Heart left ventricle (tissue), 16 donors: ENCODE measurements at places on chromosomes 5 and 9.

DNA sequence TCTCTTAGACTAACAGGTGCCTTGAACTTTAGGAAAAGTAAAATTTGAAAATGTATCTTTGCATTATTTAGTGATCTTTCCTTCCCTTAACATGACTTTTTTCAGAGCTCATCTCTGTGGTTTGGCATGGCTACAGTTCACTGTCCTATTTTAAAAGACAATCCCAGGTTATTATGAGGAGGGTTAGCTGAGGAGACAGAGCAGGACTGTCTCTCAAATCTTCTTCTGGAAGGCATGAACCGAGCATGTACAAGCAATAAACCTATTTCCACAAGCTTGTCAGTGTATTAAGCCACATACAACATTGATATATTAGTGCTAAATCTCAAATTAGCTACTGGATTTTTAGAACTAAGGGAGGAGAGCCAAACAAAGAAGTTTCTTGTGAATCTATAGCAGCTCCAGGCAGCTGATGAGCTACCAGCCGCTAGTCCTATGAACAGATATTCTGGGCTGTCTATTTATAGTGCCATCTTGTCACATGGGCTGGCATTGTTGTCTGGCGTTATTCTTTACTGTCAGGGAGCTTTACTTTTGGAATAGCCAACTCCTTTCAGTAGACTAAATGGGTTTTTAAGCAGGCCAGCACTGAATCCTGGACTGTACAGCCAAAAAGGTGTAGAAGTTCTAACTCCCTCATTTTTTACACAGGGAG lies 171.2 kb upstream of the ACTBL2 start:
- DNase-seq: peak; percentile 31

DNA sequence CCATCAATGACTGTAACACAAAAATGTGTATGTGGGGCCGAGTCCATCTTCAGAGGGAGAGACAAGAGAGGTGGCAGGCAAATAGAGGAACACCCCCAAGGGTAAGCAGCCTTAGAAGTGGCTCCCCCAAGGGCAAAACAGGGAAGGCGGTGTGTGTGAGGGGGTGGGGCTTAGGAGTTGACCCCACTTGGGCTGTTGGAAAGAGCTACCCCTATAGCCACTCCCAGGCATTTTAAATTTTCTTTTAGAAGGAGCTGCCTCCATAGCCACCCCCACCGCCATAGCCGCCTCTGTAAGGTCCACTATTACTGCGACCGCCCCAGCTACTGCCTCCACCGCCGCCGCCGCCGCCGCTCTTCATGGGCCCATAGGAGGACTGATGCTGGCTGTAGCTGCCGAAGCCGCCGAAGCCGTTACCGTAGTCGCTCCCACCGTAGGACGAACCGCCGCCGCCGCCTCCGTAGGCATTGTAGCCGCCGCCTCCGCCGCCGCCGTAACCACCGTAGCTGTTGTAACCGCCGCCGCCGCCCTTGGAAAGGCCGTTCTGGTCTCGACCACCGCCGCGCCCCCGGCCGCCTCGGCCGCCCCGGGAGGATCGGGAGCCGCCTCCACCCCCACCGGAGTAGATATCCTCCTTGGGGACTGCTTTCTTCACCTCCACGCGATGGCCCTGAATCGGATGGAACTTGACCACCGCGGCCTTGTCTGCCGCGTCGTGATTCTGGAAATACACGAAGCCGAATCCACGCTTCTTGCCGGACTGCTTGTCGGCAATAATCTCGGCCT lies 1.1 kb downstream of the HNRNPA0 start:
- peak; percentile 70 for DNase-seq

- DNase-seq: peak; percentile 73
Measured at GRCh38 chr5:155299386-155300005, 285.9 kb downstream of the KIF4B start.

DNA sequence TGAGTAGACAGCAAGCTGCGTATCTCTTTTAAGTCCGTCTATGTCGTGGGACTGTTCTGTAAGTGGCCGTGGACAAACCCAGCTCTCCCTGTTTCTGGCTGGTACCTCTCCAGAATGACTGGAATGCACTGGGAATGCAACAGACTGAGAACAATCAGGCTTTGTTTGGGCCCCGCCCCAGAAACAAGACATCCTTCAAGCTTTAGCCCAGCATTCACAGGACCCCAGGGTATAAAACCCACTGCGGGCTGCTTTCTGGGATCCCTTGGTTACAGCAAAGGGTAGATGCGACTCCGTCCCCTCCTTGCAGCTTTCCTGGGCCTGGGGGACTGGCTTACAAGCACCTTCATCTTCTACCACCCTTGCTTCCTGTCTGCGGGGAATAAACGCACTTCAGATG lies 45.6 kb upstream of the SPTLC1 start:
- no peak for DNase-seq

GRCh38 chr5:84546686-84547085 lies 162.0 kb upstream of the EDIL3 start:
- DNase-seq: no peak

- no peak for DNase-seq
Measured at GRCh38 chr9:127714951-127715469, 453 bp downstream of the PTRH1 start.

GRCh38 chr5:97162045-97162444 lies 19.6 kb upstream of the LIX1 start:
- DNase-seq: no peak

DNA sequence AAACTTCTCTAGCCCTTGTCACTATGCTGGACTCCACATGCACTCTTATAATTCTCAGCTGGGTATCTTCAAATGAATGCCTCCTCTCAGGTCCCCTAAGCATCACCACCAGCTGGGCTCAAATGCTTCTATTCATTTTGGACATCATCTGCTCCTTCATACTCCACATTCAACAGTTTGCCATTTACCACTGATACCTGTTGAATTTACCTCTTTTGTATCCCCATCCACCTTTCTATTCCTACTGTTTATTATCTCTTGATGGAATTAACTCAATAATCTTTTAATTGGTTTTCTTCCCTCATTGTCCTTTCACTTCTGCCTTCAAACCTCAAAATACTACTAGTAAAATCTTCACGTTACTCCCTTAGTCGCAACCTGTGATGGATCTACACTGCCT lies 14.5 kb downstream of the RANBP6 start:
- DNase-seq: no peak

GRCh38 chr9:87708986-87709728 lies 16.8 kb upstream of the CTSL start:
- no peak for DNase-seq

DNA sequence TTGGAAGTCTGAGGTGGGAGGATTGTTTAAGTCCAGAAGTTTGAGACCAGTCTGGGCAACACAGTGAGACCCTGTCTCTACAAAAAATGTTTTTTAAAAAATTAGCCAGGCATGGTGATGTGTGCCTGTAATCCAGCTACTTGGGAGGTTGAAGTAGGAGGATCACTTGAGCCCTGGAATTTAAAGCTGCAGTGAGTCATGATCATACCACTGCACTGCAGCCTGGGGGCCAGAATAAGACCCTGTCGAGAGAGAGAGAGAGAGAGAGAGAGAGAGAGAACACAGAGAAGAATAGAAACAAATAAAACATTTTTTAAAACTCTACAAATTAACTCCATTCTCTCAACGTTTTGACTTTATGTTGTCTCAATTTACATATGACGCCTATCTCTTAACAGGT lies 111.8 kb downstream of the BARX1 start:
- DNase-seq: no peak

DNA sequence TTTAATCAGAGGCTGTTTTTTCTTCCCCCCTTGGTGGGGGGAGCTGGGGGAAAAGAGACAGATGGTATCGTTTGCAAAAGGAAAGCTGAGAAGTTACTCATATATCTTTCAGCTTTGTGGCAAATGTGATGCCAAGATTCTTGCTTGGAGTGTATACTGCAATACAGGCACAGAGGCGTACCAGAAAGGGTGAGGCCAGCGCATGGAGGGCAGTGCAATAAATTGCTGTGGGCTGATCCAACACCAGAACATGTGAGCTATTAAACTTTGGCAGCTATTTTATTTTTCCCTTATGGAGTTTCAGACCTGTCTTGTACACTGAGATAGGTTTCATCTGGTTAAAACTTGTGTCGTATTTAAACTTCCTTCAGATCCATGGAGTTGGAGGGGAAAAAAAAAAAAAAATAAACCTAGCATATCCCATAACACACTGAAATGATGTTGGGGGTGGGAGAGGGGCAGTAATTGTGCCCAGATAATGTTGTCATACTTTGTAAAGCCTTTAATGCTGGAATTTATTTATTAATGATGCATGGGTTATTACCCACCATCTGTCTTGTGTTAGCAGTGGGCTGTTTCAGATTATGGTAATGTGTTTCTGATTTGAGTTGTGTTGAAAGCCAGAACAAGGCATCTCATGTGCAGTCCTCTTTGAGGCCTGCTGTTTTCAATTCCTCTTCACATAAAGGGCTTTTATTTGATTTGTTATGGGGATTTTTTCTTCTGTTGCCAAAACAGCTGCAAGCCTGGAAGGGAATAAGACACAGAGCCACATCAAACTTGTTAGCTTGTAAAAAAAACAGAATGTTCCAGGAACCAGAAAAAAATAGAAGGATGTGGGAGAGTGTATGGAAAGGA lies 891.3 kb downstream of the TLE1 start:
- DNase-seq: no peak

- DNase-seq: no peak
Measured at GRCh38 chr5:490116-491106, 33.8 kb downstream of the SLC9A3 start.

- DNase-seq: no peak
Measured at GRCh38 chr5:159788835-159789331, 127.4 kb upstream of the ADRA1B start.

GRCh38 chr5:177610131-177610769 lies 10.3 kb downstream of the B4GALT7 start:
- no peak for DNase-seq

GRCh38 chr9:109953300-109953699 lies 173.3 kb downstream of the PALM2AKAP2 start:
- DNase-seq: no peak

GRCh38 chr5:14628346-14628745 lies 36.2 kb upstream of the OTULIN start:
- peak; percentile 34 for DNase-seq

DNA sequence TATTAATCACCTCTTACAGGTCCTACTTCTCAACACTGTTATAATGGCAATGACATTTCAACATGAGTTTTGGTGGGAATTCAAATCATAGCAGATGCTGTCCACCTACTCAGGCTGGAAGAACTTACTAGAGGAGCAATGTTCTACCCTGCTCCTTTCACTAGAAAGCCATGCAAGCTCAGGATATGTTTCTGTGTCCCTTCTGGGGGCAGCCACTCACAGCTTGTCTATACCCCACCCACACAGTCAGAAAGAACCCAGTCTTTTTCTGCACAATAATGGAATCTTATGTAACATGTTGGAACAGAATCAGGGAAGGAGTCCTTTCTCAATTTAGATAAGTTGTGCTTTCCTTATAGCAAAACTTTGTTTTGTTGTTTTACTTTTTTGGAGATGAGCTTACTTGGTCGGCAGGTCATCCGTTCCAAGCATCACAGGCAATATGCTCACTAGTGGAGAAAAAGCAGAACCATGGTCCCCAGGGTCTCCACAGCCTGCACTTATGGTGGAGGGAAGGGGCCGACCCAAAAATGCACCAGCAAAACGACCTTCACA lies 53.3 kb upstream of the ICE1 start:
- DNase-seq: no peak

DNA sequence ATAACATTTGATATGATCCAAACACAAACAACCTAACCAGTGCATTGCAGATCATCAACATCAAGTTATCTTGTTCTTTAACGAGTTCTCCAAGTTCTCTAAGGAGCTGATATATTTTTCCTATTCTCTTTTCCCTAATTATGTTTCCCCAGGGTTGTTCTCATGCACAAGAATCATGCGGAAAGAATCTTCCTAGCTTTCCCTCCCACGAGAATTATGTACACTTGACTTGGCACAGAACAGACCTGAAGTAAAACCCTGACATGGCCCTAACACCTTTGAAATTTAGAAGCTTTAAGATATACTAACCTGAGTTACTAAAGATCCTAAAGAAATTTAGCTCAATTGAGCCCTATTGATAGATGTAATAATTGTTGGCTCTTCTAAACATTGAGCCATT lies 110.7 kb upstream of the FST start:
- no peak for DNase-seq

GRCh38 chr5:160260881-160261815 lies 31.8 kb downstream of the FABP6 start:
- DNase-seq: no peak

DNA sequence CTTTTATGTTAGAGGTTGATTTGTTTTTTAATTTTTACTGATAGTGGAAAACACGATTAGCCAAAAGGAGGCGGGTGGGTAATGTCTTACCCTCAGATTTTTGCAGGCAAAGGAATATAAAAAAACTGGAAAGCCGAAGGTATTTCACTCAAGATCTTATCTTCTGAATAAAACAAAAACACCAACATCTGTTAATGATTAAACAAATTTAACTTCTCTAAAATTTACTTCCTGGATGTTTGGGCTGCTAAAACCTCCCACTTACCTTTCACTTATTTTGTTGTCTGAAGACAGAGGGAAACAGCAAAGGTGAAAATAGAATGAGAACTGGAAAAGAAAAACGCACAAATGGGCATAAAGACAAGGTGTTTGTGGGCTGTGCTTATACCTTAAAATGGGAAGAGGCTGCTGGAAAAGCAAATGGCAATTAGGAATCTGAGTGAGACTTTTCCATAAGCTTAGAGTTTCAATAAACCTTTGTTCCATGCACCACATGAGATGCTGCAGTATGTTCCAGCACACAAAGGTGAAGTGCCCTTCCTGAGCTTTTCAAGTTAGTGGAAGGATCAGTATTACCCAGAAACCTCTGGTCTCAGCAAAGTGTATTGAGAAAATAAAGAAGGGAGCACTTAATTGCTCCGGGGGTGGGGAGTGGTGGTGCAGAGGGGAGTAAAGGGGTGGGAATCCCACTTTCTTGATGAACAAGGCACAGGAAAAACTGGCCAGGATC lies 298.3 kb downstream of the BNC2 start:
- DNase-seq: no peak

- no peak for DNase-seq
Measured at GRCh38 chr5:138064526-138064925, 19.3 kb upstream of the WNT8A start.

- DNase-seq: no peak
Measured at GRCh38 chr9:81632599-81632998, 56.7 kb downstream of the TLE1 start.
